ENCODE measurements at places on chromosomes 16 and 17. TPM values are rescaled to one million over a fixed set of nuclear protein-coding genes. Genes with fewer than 3 reads are reported as not detected.

SHBG gene
- total RNA-seq = 0.39 TPM

NACA2 gene
- not detected for total RNA-seq

- no peaks in the 10 kb centered on the region for H3K4me1 ChIP-seq
- no peak overlapping the region for H3K4me3 ChIP-seq
- peaks cover 14% of the 10 kb centered on the region for H3K27me3 ChIP-seq
Observed at GRCh38 chr17:81417049-81417878, 22.0 kb downstream of the BAHCC1 start.

- H3K4me3 ChIP-seq = peak overlapping the region; percentile 90
- no peaks in the 10 kb centered on the region for H3K27me3 ChIP-seq
- H3K4me1 ChIP-seq = peaks cover 9% of the 10 kb centered on the region
- peaks cover 28% of the 10 kb centered on the region for H3K36me3 ChIP-seq
Observed at GRCh38 chr17:75288770-75289114, 491 bp downstream of the SLC25A19 start.

DNA sequence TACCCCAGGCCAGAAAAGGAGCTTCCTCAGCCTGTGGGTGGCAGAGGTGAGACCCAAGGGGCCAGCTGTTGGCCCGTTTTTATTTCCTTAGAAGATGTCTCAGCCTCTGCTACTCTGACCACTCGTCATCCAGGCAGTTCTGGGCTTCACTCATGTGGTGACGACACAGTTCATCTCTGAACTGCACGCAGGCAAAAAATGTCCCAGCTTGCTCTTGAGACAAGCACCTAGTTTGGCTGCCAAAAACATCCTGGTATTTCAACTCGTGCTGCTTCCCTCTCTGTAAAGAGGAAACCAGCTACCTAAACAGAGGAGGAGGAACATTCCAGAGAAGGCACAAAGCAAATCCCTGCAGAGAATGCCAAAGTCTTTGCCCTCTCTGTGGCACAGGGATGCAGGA, 125.7 kb downstream of the XYLT1 start:
- H3K27ac ChIP-seq = no peak overlapping the region
- no peaks in the 10 kb centered on the region for H3K27me3 ChIP-seq
- no peak for DNase-seq
- no peaks in the 10 kb centered on the region for H3K4me1 ChIP-seq
- H3K4me3 ChIP-seq = no peak overlapping the region
- no peaks in the 10 kb centered on the region for H3K36me3 ChIP-seq

- no peak overlapping the region for H3K4me3 ChIP-seq
- DNase-seq = no peak
- peaks cover 31% of the 10 kb centered on the region for H3K36me3 ChIP-seq
- no peak overlapping the region for H3K27ac ChIP-seq
- no peaks in the 10 kb centered on the region for H3K4me1 ChIP-seq
- H3K27me3 ChIP-seq = no peaks in the 10 kb centered on the region
Observed at GRCh38 chr16:2933701-2934100, 22.0 kb downstream of the FLYWCH1 start.
